ENCODE measurements at places on chromosomes 16 and 17.
A peak's percentile ranks its signal among the peaks of the same experiment; 100 is the strongest.

- DNase-seq, result no peak
These were observed 558 bp downstream of the SOX15 start for GRCh38 chr17:7589204-7589868.

- DNase-seq, result no peak
These were observed 53.2 kb downstream of the AMFR start for GRCh38 chr16:56372013-56372634.

GRCh38 chr17:17626151-17626805 lies 34.8 kb upstream of the PEMT start:
- DNase-seq, result no peak

DNA sequence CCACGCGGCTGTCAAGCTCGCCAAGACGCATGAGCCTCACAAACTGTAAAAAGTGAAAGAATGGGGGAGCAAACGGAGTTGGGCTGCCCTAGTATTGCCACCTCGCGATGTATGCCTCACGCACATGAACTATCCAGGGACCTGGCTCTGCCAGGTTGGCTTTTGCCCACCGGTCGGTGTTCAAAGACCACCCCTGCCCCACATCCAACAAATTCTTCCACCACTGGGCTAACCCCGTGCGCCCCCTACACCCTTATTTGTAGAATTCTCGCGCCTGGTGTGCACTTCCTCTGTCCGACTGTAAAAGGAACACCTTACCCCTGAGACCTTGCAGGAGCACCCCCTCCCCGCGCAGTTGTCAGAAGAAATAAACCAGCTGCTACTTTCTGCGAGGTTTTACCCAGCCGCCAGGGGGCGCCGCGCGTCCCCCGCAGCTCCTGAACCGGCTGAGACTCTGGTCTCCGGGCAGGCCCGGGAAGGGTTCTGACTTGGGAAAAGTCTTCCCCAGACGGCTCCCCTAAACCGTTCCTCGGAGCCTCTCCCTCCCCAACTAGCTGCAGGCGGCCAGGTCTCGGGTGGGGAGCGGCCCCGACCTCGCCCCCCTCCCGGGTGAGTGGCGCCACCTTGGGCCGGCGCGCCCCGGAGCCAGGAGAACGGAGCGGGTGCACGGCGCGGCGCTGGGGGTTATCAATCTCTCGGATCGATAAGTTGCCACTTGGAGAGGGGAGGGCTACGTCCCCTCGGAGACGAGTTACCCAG lies 1.7 kb upstream of the ZNF423 start:
- no peak for DNase-seq

GRCh38 chr17:63514974-63515373 lies 8.2 kb upstream of the KCNH6 start:
- DNase-seq, result no peak

- DNase-seq, result no peak
These were observed 77.8 kb downstream of the USP31 start for GRCh38 chr16:23071196-23072083.

GRCh38 chr16:22370038-22370820 lies 4.2 kb downstream of the CDR2 start:
- no peak for DNase-seq

- peak; percentile 54 for DNase-seq
These were observed 1.1 kb upstream of the SLC43A2 start for GRCh38 chr17:1629504-1630310.

- DNase-seq, result no peak
These were observed 178.2 kb downstream of the TMEM132E start for GRCh38 chr17:34757611-34758010.

GRCh38 chr16:85391769-85392583 lies 221.1 kb upstream of the GSE1 start:
- no peak for DNase-seq

- no peak for DNase-seq
These were observed 197.4 kb downstream of the SPECC1 start for GRCh38 chr17:20206591-20206990.

GRCh38 chr16:66856184-66856730 lies 12.0 kb downstream of the CA7 start:
- DNase-seq, result no peak

GRCh38 chr17:68231541-68231940 lies 16.3 kb upstream of the AMZ2 start:
- no peak for DNase-seq

- DNase-seq, result peak; percentile 10
These were observed 51.8 kb downstream of the CA10 start for GRCh38 chr17:52106638-52107261.

GRCh38 chr16:85462714-85463611 lies 150.2 kb upstream of the GSE1 start:
- no peak for DNase-seq

GRCh38 chr17:47993964-47994363 lies 23.1 kb downstream of the CDK5RAP3 start:
- DNase-seq, result no peak

GRCh38 chr16:81080233-81080632 lies 3.2 kb upstream of the C16orf46 start:
- no peak for DNase-seq

DNA sequence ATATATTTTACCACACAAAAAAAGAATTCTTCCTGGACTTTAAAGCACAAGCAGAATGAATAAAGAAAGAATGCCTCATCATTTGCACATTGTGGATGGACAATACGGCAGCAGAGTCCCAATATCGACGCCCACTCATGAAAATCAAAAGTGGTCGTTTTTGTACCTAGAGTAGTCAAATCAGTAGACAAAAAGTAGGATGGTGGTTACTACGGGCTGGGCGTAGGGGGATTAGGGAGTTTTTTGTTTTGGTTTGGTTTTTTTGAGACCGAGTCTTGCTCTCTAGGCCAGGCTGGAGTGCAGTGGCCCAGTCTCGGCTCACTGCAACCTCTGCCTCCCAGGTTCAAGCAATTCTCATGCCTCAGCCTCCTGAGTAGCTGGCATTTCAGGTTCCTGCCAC lies 8.6 kb upstream of the CENPV start:
- no peak for DNase-seq

DNA sequence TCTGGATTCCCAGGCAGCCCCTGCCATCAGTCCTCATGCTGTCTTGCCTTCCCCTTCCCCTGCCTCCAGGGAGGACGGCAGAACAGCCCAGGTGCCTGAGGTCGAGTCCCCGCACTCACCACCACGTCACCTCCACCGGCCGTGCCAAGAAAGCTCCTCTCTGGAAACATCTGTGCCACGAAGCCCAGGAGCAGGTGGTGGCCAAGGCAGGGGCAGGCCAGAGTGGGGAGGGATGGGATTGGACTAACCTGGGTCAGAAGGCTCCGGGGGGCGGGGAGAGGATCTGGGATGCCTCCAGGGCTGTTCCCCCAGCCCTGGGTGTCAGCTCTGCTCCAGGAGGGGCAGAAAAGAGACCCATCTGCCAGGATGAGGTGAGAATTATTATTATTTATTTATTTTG lies 7.4 kb upstream of the DPEP1 start:
- no peak for DNase-seq

- DNase-seq, result no peak
These were observed 45.1 kb downstream of the RGS9 start for GRCh38 chr17:65182233-65182632.

- DNase-seq, result no peak
These were observed 26.3 kb downstream of the SMURF2 start for GRCh38 chr17:64635647-64636305.

DNA sequence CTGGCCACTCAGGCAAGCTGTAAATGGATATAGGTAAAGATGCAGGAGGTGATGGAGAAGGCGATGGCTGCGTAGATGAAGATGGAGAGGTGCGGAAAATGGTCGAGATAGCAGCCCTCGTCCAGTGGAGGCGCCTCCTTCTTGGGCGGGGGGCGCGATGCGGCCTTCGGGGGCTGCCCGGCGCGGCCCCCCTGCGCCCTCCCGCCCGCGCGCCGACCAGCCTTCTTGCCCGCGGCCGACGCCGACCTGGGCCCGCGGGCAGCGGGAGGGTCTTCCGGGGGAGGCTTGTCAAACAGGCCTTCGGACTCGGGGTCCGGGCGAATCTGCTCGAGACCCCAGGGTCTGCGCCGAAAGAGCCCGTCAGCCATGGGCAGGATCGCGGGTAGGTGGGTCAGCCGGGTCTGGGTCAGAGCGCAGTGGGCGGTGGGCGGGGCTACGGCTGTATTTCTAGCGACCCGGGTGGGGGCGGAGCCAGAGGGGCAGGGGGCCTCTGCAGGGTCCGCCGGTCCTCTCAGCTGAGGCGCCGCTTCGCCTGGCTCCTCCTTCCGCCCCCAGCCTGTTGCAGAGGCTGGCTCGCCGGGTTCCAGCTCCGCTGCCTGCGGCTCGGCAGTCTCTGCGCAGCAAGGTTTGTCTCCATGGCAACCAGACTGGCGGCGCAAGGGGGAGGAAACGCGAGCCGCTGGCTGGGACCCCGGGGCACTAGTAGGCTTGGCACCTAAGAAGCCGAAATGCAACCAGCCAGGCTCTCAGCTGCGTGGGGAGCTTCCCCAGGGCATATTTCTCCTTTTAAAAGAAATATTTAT lies 14.4 kb downstream of the MIS12 start:
- peak; percentile 42 for DNase-seq

DNA sequence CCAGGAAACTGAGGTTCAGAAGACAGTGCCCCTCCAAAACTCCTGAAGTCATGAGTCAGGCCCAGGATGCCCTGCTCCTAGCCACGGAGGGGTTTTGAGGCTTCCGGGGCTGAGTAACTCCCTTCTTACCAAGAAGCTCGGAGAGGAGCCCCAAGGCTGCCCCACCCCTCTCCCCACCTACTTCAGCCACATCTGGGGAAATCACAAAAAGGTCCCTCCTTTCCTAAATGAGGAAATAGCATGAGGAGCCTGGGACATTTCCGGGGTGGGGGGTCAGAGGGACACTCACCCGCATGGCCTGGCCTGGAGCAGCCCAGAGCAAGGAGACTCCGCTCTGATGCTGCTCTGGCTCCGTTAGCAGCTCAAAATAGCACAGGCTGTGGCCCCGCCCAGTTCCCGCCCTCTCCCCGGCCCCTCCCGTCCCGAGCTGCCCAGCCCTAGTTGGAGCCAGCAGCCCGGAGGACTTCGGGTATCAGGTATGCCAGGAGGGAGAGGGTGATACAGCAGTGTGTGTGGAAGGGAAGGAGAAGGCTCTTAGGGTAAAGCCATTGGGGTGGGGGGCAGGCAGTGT lies 40.1 kb downstream of the MYO18A start:
- DNase-seq, result peak; percentile 60

DNA sequence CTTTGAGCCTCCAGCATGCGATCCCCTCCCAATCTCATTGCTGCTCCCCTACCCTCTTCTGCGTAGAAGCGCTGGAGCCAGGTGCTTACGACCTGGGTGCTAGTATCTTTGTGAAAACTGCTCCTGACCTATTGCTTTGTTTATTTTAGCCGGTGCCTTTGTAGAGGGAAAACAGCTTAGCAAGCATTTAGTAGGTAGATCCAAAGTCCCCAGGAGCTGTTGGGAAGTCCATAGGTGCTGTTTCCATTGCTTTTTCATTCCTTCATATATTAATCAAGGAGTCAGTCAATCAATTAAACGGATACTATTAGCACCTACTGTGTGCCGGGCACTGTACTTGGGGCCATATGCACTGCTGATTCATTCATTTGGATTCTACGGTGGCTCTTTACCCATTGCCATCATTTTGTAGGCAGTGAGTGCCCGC lies 497.6 kb downstream of the WWOX start:
- DNase-seq, result no peak

GRCh38 chr17:82647593-82648164 lies 565 bp downstream of the WDR45B start:
- peak; percentile 23 for DNase-seq

DNA sequence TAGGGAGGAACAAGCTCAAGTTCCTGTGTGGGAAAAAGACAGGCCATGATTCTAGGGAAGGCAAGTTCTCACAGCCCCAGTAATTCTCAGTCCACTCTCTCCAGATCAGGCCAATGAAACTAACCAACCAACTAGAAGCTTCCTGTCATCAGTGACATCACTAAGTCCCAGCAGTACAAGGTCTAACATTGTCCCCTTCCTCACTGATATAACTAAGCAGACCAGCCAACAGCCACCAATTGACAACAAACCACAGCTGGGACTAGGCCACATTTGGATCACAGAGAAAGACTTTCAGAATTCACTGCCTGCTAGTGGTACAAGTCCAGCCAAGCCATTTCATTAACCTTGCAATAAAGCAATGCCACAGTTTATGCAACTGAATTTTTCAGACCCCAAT lies 94.0 kb downstream of the CACNG1 start:
- DNase-seq, result no peak

DNA sequence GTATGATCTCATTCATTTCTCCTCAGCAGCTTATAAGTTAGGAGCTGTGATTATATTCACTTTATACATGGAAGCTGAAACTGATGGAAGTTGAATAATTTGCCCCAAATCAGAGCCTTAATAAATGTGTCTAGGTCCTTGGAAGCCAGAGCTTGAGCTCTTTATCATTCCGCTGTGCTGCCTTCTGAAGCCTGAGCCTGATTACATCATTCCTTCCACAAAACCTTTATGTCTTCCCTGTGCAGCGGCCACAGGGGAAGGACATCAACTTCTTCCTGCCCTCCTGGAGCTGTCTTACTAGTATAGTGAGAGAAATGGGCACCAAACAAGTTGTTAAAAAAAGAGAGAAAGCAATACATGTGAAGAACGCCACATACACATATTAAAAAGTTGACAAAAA lies 6.8 kb downstream of the TNRC6C start:
- DNase-seq, result no peak

Data from stimulated activated CD8-positive, alpha-beta memory T cell treated with anti-CD3 and anti-CD28 coated beads, Interleukin-15, amount 100 ng/mL, for 24 hours (primary cell).